ENCODE measurements at places on chromosomes 16 and 17.

DNA sequence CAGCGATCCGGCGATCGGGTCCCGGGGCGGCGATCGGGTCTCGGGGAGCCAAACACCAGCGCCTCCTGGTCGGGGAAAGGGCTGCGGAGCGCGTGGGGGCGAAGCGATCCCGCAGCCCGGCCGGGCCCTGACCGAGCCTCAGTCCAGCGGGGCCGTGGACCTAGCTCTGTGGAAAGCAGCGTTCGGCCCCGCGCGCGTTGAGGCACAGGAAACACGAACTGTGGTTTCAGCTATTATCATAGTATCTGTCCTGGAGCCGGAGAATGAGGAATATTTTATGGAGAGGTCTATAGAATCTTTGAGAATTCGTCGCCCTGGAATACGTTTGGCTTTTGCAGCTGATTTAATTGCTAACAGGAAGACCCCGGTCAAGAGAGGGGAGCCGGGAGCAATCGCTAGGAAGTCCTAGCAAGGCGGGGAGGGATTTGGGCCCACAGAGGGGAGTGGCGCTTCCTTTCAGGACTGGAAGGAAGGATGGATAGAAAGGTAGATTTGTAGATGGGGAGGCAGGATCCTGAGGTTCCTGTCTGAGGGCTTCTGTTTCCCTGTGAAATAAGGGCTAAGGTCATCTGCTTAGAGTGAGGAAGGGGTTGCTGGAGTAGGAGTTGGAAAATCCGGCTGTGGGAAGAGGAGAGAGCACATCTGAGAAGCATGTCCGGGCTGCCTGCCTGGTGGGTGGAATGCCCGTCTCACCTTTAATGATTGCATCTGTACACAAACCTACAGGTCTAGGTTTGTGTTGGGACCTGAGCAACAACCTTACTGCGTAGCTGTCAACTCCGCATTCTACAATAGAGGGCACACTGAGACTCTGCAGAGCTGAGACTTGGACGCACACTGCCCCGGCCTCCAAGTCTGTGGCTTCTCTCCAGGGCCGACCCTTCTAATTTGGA, 770 bp downstream of the CCNF start:
- DNase-seq: no peak

GRCh38 chr17:2782055-2782454, 14.2 kb upstream of the RAP1GAP2 start:
- DNase-seq: no peak

GRCh38 chr17:41486809-41487530, 2.7 kb downstream of the KRT36 start:
- DNase-seq: peak; percentile 71

- DNase-seq: no peak
Observed at GRCh38 chr17:61221181-61221580, 178.5 kb upstream of the TBX2 start.

- DNase-seq: no peak
Observed at GRCh38 chr17:39699818-39700147, at the start of gene ERBB2. TSS of gene ERBB2 (plus strand) at chr17:39700064. CDS start at chr17:39700239, 175 bp downstream.

GRCh38 chr16:67286441-67287235, 7.3 kb downstream of the PLEKHG4 start:
- DNase-seq: no peak

DNA sequence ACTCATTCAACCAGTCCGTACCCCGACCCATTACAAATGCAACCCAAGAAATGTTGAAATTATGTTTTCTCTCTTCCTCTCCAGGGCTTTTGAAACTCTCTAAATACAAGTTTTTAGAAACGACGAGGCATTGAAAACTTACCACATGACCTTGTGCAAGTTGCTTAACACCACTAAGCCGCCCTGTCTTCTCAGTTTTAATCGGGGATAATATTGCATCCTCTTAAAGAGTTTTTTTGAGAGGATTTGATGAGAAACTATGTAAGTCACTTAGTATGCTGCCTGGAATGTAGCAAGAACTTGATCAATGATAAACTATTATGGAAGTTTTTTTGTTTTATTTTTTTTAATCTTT, 149.0 kb upstream of the FAM20A start:
- DNase-seq: no peak

DNA sequence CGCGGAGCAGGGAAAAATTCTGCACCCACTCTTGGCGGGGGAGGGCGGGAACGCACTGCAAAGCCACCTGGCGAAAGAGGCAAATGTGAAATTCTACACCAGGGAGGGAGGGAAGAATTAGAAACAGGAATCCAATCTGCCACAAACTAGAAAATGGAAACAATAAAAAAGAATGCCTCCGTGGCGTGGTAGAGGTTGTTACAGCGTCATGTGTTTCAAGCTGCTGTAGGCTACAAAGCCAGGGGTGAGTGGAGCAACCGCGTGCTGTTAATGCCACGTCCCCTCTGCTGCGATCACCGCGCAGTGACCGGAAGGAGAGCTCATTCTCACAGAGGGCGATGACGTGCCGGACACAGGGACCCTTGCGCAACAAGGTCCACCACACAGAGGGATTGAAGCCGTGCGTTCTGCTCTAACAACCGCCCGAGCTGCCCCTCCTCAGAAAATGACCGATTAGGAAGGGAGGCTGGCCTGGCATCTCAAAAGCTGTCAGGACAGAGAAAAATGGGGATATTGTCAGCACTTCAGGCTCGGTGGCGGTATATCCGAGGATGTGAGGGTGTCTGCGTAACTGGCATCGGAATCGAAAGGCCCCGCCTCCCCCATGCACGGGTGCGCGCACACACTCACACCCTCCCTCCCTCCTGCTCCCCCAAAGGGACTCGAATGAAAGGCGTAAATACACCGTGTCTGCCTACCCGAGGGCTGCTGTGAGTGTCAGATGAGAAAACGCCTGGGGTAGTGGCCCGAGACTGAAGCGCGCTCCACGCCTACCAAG, 70.8 kb upstream of the TNRC6C start:
- DNase-seq: peak; percentile 40

GRCh38 chr17:17093764-17094163, 51.5 kb downstream of the MPRIP start:
- no peak for DNase-seq

GRCh38 chr16:982145-983043, 824 bp downstream of the SOX8 start:
- no peak for DNase-seq

GRCh38 chr16:10981697-10982216, 37.4 kb downstream of the CLEC16A start:
- peak; percentile 54 for DNase-seq

DNA sequence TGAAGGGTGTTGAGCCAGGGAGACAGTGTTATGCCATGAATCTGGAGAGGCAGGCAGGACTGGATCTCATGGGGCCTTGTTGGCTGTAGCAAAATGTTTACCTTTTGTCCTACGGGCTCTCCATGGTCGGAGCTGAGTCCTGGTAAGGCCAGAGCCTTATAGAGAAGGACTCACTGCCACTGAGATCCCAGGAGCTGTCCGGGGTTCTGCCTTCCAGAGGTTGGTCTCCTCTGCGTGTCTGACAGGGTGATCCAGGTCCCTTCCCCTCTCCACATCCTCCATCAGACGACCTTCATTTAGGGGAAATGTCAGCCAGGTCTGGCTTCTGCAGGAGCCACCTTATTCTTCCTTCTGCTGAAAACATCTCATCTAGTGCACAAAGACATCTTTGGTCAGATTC, 285.2 kb upstream of the N4BP1 start:
- DNase-seq: no peak

GRCh38 chr17:41521574-41522261, 3.0 kb upstream of the KRT15 start:
- DNase-seq: no peak

DNA sequence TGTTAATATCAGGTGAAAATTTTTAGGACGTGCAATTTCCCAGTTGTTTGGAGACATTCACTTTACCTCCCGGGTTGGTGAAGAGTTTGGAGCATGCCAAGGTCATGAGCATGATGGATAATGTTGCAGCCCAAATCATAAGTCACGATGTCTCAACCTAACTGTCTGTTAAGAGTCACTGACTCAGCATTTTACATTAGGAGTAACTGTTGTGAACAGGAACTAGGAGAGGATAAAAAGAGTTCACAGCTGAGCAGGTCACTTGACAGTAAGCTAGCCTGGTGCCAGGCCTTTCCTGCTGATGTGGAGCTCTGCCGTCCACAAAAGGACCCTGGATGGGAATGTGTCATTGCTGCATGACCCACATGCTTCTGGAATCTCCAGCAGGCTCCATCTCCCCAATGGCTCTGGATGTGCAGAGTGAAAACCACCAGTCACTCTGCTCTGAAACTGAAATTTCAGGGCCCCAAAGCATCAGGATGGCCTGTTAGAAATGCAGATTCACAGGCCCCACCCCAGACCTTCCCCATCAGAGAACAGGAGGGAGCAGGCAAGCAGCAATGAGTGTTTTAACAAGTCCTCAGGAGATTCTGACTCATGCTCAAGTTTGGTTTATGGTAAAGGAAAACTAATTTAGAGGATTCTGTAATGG, 371.6 kb upstream of the MAF start:
- no peak for DNase-seq

DNA sequence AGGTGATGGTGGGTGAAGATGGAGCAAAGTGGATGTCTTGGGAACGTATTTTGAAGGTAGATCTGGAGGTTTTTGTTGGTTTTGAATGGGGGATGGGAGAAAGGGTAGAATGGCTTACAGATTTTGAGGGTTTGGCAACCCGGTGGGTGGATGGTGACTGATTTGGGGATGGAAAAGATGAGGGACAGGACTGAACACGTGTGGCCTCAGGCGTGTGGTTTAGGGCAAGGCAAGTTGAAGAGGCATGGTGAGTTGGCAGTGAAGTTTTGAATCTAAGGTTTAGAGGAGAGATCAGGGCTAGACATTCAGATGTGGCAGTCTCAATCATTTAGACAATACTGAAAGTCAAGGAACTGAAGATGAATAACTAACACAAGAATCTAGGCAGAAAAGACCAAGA, 5.0 kb upstream of the DCTPP1 start:
- no peak for DNase-seq

DNA sequence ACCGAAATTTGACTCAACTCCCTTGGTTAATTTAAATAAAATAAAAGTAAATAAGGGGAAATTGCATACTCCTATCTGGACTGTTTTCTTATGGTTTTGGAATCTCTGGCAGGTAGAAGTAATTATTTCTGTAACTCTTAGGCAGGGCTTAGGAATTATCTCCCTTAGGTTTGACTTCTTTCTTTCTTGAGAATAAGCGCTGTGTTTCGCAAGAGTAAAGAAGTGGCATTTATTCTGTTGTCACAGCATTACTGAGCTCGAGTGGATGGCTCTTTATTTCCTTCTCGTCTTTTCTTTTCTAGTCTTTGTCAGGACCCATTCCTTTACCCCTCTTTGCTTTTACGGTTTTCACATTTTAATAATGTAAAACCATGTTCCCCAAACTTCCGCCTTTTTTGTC, 633.2 kb downstream of the WWOX start:
- DNase-seq: no peak

DNA sequence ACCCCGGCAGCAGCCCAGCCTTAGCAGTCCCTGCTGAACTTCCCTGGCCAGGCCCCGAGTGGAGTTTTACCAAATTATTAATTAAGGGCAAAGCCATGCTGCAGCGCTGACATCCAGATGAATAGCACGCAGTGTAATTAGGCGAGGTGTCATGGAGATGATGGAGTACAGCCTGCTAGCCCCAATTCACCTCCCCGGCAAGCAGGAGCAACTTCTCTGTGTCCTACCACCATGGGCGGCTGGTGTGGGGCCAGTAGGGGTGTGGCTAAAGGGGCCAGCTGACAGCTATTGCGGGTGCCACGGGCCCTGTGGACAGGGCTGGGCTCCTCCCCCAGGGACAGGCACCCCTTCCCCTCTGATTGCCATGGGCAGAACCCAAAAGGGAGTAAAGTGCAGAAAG, 24.5 kb downstream of the ENDOV start:
- no peak for DNase-seq

DNA sequence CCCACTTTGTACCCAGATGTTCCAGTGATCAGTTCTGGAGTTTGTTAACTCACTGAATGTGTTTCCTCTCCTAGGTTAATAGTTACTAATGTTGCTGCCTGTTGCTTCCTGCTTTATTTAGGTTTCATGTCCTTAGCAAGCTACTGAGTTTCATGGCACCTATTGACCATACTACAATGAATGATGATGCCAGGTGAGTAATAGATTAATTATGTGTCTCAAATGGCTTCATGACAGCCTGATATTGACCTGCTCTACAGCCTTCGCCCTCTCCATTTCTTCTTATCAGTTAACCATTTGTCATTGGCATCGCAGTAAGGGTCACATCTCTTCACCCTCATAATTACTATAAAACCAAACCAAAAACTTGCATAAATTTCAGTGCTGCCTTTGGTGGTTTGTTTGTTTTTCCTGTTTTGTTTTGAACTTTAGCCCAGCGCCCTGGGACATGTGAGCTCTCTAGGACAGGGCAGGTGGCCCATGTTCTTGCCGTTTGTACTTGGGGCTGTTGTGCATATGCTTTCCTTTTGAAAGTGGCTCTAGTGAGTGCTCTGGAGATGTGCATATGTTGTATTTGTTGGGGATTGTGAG, 82.8 kb downstream of the AATF start:
- no peak for DNase-seq

DNA sequence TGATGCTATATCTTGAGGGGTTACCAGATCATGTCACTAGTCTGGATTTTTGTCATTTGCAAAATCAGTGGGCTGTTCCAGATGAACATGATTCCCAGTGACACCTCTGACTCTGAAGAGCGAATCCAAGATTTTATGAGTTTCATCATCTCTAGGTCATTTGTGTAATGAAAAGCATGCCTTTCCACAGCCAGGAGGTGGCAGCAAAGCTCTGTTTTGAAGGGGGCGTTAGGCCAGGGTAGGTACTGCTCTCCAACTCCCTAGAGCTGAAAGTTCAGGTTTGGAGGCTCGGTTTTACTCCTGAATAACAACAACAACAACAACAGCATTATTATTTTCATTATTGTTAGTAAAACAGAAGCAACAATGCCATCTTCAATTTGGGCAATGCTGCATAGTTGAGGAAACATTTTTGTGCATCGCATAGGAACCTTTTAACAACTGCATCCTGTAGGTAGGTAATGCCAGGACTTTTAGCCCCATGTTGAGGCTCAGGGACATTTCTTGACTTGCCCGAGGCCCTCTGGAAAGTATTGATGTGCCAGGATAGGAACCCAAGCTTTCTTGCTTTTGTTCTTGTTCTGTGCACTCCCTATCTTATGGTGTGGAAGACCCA, 77.0 kb downstream of the MYH13 start:
- peak; percentile 44 for DNase-seq

DNA sequence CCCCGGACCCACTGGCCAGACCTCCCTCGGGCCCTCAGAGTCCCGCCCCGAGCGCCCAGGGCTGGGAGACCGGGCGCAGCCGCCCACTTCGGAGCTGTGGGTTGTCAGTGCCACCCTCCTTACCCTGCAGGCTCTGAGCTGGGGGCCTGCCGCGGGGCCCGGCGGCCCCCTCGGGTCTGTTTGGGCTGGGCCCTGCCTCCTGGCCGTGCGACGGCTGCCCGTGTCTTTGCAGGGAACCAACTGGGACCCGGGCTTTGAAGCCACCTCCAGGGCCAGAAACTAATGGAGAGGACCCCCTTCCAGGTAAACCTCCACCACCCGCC, 443 bp downstream of the TEDC2 start:
- no peak for DNase-seq

Measured in liver (tissue), 10 donors.